ENCODE measurements at places on chromosomes 12 and 14. TPM values are rescaled to one million over a fixed set of nuclear protein-coding genes. Genes with fewer than 3 reads are reported as not detected.

Gene PELI2
- total RNA-seq = 0.93 TPM

Gene LRRC43
- 0.37 TPM for total RNA-seq

Gene PPFIA2
- not detected for total RNA-seq

Gene RD3L
- not detected for total RNA-seq

Gene GALNT6
- total RNA-seq = 4.0 TPM
